ENCODE measurements at places on chromosomes 1 and 21. TPM values are rescaled to one million over a fixed set of nuclear protein-coding genes. Genes with fewer than 3 reads are reported as not detected.

- DNase-seq: no peak
These were observed 15.0 kb upstream of the HMGN1 start for GRCh38 chr21:39363607-39364555.

GRCh38 chr1:77678660-77679610, 3.5 kb downstream of the ZZZ3 start:
- no peak for DNase-seq

DNA sequence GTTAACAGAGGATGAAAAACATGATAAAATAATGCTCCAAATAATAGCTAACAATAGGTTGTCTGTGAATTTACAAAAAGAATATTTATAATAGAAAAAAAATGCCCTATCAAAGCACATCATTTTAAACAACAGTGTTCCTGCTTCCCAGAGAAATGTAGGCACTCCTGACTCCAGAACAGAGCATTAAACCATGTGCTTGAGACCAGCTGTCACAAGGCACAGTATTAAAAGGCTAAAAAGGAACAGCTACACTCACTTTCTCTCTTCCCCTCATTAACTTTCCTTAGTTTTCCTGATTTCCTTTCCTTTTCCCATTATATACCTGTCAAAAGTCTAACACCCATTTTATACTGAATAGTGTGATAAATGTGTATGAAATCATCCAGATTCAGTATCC, 10.9 kb downstream of the VAV3 start:
- no peak for DNase-seq

- no peak for DNase-seq
These were observed 638.7 kb upstream of the RGS18 start for GRCh38 chr1:191519519-191519918.

Gene RXFP4
- 0.34 TPM for polyA plus RNA-seq

Gene DENND2D
- polyA plus RNA-seq: 40.0 TPM

Gene USP33
- 60.6 TPM for polyA plus RNA-seq

- no peak for DNase-seq
These were observed 296.6 kb downstream of the OMA1 start for GRCh38 chr1:58249737-58250586.

GRCh38 chr1:204726478-204726877, 40.9 kb upstream of the LRRN2 start:
- peak; percentile 74 for DNase-seq

GRCh38 chr1:74356493-74356892, 121.3 kb downstream of the TNNI3K start:
- DNase-seq: no peak

Gene PYCR2
- 43.0 TPM for polyA plus RNA-seq

DNA sequence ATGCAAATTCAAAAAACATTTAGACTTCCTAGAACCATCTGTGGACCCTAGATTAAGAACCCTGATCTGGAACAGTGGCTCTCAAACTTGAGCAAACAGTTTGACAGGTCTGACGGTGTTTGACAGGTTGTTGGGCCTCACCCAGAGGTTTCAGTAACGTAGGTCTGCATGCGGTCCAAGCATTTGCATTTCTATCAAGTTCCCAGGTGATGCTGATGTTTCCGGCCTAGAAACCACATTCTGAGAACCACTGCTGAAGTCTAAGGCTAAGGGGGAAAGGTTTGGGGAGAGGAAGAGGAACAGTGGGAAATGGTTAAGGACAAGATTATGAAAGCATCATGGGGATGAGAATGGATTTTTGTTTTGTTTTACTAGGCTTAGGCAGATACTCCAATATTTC, 48.6 kb downstream of the MDM4 start:
- DNase-seq: no peak

Gene OPTC
- polyA plus RNA-seq: not detected
